K562 (cell line): ENCODE measurements at places on chromosomes 1 and 21.

GRCh38 chr1:38962560-38962959, 20.9 kb upstream of the RHBDL2 start:
- DNase-seq: no peak

- no peak for DNase-seq
These were observed 36.8 kb upstream of the PODN start for GRCh38 chr1:53025034-53025768.

DNA sequence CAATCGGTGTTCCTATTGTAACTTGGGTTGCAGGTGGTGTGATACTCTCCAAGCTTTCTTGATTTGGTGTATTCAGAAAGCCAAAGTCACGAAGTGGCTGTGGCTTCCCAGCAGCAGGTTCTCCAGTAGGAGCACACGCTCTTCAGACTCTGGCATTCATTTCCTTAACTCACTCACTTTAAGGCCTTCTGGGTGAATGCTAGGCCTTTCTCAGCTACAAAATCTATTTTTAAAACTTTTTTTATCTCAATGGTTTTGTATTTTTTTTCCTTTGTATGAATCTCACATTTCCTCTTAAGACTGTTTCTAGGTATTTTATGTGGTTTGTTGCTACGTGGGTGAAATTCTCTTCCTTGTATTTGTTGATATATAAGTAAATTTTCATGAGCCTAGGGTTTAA, 22.9 kb upstream of the PKN2 start:
- no peak for DNase-seq

DNA sequence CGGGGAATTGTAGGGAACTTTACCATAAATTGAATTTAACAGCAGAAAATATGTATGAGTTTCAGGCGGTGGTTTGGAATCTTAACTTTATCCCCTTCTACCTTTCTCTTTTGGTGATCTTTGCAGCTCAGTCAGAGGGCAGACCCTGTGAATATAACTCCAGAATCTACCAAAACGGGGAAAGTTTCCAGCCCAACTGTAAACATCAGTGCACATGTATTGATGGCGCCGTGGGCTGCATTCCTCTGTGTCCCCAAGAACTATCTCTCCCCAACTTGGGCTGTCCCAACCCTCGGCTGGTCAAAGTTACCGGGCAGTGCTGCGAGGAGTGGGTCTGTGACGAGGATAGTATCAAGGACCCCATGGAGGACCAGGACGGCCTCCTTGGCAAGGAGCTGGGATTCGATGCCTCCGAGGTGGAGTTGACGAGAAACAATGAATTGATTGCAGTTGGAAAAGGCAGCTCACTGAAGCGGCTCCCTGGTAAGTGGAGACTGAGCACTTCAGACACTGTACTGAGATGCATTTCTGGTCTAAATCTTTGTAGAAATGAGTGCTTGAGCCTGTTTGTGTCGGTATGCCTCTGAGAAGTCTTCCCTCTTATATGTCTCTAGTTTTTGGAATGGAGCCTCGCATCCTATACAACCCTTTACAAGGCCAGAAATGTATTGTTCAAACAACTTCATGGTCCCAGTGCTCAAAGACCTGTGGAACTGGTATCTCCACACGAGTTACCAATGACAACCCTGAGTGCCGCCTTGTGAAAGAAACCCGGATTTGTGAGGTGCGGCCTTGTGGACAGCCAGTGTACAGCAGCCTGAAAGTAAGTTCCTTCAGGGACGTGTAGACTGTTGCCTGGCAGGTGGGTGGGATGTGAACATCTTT, 1.5 kb downstream of the CCN1 start:
- DNase-seq: peak; percentile 30

- peak; percentile 95 for DNase-seq
These were observed 1.7 kb downstream of the TMCC2 start for GRCh38 chr1:205229399-205229871.

GRCh38 chr1:161311595-161312181, 1.9 kb upstream of the MPZ start:
- no peak for DNase-seq

- no peak for DNase-seq
These were observed 14.2 kb downstream of the PODN start for GRCh38 chr1:53076165-53076564.

DNA sequence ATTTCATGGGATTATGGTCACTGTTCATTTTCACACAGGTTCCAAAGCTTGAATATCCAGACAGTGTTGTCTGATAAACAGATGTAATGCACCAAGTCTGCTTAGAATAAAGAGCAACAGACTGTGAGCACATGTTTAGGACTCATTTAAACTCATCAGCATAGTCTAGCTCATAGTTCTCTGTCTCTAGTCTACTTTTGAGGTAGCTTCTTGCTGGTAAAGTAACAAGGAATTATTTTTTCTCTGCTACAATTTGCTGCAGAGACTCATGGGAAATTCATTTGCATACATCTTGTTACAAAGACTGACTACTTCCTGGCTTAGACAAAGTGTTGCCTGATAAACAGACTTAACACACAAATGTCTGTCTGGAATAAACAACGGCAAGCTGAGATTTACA, 187.2 kb downstream of the NFIA start:
- no peak for DNase-seq

- no peak for DNase-seq
These were observed 705 bp upstream of the QSOX1 start for GRCh38 chr1:180154003-180154324.

GRCh38 chr1:232179896-232180778, 449.8 kb downstream of the SIPA1L2 start:
- DNase-seq: no peak

- no peak for DNase-seq
These were observed 138.1 kb downstream of the ELAVL4 start for GRCh38 chr1:50246869-50247268.

GRCh38 chr1:56133522-56134472, 445.6 kb downstream of the PLPP3 start:
- DNase-seq: no peak

DNA sequence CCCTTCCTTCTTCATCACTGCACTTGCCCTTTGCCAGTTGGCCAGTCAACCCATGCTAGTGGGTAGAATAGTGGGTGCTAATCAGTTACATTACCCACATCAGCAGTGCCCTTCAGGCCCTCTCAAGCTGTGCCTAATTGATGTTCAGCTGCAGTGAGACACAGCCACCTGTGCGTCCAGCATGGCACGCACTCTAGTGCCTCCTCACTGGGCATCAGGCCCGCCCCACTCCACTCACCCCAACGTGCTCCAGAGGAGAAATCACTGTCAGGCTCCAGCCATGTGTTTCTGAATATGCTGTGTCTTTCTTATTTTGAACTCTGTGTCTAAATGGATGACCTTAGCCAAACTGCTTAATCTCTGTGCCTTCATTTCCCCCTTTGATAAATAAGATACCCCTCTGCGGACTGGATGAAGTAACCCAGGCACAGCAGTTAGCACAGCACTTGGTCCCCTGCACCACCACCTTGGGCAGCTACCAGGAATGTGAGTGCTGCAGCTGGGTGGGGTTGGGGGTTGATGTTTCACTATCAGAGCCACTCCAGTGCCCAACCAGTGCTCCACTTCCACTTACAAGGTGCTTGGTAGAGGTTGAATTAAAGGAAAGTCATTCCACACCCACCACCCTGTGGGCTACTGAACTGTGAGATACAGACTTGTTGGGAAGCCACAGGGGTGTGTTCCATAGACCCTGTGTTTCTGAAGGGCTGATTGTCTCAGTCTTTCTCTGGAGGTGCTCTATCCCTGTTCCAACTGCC, 8.9 kb upstream of the ADORA3 start:
- no peak for DNase-seq

DNA sequence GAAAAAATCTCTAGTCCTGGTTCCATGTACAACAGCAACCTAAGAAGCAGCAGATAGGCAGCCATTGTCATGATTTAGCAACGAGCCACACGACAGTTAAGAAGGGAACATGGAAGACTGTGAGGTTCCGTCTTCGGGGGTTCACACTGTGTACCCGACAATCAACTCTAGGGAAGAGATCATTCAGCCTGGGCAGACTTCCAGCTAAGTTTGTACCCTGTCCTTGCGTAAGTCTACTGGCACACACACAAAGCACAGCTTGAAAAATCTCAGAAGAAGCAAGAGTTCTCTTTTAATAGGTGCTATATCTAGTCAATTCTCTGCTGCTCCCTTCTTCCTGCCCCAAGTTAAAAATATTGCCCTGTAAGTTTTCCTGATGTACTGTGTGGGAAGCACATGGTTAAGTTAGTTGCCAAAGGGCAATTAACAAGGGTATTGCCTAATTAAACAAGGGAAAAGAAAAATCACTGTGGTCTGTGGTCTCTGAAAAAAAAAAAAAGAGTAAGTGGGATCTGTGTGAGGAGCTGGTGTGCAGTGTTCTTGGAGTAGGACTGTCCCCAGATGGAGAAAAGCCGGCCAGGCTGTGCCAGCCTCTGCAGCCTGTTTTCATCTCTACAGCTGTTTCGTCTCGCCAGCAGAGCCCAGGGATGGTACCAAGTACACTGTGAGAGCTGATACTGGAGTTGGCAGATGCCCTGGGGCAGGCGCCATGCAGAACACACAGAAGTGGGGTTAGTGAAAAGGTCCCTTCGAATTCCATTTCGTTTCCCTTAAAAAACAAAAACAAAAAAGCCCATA, 6.4 kb upstream of the MYBPHL start:
- no peak for DNase-seq

DNA sequence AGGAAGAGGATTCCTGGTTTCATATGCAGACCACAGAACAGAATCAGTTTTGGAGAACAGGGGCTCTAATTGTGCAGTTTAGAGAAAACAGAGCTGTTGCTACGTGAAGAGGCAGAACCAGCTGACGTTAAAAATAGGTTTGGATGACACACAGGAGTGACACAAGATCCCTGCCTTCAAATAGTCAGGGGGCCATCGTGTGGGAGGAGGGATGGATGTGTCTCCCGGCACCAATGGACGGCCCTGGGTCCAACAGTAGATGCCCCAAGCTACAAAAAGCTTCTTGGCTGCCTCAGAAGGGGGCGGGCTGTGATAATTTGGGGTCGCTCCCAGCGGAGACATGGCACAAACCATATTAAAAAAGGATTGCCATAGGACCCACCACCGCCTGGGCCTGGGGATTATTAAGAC, 87.8 kb downstream of the MRPL37 start:
- DNase-seq: no peak

GRCh38 chr1:236128646-236129178, 13.6 kb upstream of the GPR137B start:
- no peak for DNase-seq

- DNase-seq: no peak
These were observed 5.2 kb upstream of the HSD3B2 start for GRCh38 chr1:119409731-119410130.

- no peak for DNase-seq
These were observed 102.3 kb downstream of the RPE65 start for GRCh38 chr1:68347415-68347814.

DNA sequence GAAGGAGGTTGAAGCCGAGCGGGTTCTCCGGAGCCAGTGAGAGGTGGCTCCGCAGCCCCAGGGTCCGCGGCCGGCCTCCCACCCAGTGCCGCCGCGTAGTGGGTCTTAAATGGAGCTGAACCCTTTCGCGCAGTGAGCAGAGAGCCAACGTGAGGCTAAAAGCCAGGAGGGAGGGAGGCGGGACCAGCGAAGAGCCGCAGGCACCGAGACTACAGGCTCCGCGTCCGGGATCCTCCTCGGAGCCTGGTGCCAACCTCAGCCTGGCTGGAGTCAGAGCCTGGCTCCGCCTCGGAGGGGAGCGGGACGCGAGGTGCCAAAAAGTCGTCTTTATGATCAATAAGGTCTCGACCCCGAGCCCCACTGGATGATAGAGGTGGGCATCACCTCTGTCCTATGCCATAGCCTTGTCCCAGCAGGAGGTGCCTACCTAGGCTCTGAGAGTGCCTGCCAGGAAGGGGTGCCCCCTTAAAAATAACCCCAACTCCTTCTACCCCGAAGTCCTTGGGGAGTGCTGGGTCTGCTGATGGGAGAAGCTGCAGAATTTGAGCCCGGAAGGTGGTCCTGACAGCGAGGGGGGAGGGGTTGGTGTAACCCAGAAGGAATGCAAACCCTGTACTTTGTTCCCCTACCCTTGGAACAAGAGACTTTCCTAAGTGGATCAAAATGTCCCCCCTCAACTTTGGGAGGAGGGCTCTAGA, 1.6 kb downstream of the IGSF21 start:
- DNase-seq: no peak

DNA sequence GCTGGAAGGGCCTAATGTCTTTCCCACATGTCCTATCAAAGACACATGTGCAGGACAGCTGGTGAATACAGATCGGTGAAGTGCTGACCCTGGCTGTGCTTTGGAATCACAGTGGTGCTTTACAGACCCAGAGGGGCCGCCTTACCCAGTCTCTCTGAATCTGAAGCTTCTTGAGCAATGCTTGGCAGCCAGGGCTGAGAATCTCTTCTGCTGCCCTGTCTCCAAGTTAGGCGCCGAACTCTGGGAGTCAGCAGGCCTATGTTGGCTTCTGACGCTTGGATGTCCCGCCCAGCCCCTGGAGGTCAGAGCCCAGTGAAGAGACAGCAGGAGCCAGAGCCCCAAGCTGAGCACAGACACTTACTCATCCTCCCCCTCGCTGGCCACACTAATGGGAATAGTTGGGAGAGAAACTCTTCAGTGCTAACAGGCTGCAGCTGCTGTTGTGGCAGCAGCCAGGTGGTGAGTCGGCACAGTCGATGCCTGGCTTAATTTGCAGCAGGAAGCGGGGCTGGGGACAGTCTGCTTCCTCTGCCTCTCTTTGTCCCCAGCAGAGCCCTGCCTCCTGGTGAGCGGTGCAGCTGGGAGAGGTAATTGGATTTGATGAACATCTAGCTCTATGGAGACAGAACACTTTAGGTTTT, 68.1 kb downstream of the URB2 start:
- no peak for DNase-seq

DNA sequence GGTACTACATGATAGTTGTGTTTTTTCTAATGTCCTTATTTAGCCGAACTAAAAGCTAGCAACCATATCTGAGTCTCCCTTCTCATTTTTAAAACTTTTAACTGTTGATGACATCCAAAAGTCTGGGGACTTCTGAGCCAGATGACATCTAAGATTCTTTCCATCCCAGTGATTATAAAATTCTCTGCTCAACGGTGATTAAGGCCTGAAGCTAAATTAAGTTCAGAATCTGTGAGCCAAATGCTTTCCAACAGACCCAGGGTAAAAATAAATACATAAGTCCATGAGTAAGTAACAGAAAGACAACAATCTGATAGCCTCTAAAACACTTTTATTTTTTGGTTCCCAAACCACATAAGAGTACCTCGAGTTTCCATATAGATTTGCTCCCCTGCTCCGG, 13.1 kb upstream of the PTP4A2 start:
- no peak for DNase-seq

DNA sequence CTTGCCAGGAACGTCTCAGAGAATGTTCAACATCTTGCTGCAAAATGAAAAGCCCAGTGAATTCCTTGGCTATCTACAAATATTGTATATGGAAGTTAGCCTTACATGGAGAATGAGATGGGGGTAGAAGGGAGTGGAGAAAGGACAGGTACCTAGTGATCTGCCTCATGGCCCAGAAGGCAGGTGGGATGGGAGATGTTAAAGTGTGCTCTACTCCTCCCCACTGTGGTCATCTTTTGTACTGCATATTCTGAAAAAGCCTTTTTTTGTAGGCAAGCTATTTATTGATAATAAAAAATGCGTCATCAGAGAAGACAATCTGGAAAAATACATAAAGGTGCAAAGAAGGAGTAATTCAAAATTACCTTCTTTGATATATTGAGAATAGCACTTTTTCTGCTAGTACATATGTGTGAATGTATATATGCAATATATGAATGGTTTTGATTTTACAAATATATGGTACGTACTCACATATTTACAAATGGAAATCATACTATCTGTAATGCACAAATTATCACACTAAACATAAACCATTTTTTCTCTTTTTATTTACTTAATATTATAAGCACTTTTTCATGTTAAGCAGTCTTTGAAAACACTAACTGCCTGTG, 19.1 kb upstream of the SLC5A9 start:
- DNase-seq: peak; percentile 57

GRCh38 chr1:55204997-55205396, 10.2 kb downstream of the USP24 start:
- peak; percentile 33 for DNase-seq
